Thymus (tissue), 14 donors: ENCODE measurements at places on chromosomes 16 and 17. TPM values are rescaled to one million over a fixed set of nuclear protein-coding genes. Genes with fewer than 3 reads are reported as not detected.

- DNase-seq = peak; percentile 21
Observed at GRCh38 chr17:45948881-45949624, 50.0 kb upstream of the STH start.

DNA sequence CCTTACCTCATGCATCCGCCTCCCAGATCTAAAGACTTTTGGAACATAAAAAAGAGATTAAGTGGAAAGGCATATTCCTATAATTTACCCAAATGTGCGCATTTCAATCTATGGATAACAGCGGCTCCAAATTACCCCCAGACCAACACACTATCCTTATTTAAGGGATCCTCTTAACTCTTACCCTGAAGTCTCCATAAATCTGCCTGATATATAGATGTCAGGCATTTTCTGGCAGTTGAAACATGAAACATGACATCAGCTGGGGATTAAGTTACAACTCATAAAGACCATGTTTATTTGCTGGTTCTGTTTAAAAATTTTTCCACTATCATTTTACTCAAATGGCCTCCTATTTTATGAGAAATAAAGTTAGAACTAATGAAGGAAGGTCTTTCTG, 478.5 kb upstream of the SALL1 start:
- no peak for DNase-seq

GRCh38 chr17:27669136-27669535, 38.1 kb downstream of the LGALS9 start:
- DNase-seq = no peak

- no peak for DNase-seq
Observed at GRCh38 chr17:36661047-36661666, 59.8 kb downstream of the MRM1 start.

DNA sequence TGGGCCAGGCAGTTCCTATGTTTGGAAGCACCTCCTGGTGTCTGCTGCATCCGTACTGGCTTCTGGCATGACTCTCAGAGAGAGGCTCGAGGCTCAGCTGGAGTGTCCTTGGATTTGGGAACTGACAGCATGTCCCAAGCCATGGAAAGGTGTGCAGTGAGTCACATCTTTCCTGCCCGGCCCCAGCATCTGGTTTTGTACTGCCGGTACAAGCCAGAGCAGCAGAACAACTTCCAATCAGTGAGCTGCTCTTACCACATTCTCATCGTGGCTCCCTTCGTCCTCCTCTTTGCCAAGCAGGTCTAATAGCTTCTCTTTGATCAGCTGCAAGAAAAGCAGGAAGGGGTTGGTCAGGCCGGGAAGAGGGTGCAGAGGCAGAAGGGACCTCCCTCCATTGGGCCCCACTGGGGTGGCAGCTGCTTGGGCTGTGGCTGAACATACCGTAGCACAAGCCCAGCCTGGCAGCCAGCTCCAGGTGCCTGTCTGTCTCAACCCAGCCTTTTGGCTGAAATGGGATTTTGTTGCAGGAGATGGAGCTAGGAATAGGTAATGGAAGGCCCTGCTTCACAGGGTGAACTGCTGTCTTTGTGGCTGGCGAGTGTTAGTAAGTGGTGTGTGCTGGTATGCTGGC, 24.2 kb downstream of the SPACA3 start:
- no peak for DNase-seq

DNA sequence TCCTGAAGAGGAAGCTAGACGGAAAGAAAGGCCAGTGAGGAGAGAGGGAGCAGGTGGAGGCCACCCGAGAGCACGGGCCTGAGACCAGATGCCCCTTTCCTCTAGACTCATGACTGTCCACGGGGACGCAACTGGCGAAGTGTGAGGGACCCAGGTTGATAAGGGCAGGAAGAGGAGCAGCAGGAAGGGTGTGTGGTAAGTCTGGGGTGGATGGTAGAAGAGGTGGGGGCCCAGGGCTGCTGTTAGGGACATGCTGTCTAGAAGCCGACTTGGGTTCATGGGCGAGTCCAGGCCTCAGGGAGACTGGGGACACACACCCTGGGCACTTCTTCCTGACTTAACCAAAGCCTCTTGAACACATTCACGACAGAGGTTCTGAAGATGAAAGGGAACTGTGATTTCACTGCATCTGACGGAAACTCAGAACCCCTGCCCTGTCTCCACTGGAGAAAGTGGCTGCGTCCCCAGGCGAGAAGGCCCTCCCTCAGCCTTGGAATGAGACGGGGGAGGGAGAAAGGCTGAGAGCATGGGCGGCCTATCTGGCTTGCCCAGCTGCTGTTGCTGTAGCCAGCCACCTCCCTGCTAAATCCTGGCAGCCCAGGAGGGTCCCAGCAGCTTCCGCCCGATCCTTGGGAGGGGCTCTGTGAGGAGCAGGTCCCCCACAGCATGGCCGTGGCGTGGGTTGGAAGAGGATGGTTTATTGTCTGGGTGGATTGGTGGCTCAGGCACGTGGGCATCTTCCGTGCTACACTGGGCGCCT, 6.0 kb downstream of the HIC1 start:
- no peak for DNase-seq

DNA sequence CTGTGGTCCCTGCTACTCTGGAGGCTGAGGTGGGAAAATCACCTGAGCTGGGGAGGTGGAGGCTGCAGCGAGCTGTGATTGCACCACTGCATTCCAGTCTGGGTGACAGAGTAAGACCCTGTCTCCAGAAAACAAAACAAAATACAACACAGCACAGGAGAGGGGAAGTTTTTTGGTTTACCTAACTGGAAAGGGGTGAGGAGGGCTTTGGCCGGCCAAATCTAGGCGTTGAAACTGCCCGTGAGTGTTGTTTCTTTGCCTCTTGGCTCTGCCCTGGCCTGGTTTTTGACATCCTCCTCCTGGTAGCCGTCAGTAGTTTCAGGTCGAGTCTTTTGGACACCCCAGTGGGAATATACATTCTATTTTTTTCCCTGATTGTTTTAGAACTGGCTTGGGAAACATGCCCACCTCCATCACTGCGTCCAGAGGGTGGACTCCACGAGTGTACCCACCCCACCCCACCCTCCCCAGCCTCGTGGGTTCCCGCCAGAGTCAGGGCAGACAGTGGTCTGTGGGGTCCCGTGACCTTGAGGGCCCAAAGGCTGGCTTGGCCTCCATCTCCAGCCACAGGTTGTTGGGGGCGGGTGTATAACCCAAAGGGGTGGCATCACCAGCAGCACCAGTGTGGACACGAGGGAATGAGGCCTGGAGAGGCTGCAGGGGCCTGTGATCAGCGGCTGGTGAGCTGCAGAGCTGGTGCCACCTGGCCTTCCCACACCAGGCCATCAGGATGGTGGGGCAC, 42.7 kb downstream of the NT5M start:
- DNase-seq = no peak

DNA sequence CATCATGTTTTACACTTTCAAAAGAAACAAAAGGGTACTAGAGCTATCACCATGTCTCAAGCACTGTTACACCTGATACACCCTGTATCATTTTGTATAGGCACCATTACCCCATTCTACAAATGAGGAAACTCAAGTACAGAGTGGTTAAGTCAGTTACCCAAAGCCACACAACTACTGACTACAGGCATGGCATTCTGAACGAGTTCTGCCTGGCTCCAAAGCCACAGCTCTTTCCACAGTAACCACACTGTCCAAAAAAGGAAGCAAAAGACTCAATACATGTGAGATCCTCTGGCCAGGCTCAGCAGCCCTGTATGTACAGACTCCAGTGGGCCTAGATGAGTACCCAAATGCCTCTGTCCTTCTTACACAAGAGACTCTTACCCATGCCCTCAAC, 4.7 kb downstream of the DYNC1LI2 start:
- no peak for DNase-seq

DNA sequence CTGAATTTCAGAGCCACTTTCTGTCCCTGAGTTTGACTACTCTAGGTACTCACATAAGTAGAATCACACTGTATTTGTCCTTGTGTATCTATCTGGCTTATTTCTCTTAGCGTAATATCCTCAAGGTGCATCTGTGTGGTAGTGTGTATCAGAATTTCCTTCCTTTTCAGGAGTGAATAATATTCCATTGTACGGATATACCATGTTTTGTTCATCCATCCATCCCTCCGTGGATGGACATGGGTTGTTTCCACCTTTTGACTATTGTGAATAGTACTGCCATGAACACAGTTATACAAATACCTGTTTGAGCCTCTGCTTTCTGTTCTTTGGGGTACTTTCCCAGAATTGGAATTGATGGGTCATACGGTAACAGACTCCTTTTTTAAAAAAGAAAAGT, 111.7 kb downstream of the PITPNC1 start:
- DNase-seq = no peak

DNA sequence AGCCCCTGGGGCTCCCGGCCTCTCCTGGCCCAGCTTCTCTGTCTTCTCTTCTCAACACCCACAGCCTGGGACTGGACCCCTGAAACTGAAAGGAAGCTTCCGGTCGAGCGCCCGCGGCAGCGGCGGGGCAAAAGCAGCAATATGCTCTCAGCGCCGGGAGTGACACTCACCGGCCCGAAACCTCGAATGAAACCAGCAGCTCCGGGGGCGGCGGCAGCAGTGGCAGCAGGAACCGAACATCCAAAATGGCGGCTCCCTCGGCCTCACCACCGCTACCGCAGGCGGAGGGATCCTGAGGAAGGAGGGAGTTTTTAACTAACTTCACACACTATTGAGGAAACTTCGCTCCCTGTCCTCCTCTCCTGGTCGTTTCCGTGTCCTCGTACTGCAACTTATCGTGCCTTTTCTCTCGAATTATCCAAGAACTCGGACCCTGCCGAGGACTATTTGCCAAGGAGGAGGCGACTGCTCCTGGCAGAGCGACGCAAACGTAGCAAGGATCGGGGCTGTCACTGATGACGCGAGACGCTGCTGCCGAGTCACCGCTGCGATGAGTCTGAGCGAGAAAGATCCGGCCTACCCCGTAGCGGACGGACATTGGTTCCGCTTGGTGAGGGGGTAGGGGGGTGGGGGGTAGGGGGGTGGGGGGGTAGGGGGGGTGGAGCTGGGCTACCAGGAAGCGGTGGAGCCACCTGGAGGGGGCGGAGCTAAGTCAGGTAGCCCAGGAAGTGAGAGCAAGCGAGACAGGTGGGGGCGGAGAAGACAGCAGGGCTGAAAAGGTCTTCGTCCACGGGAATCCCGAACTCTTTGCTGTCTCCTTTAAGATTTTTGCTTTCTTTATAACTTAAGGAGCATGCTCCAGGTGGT, at the start of gene AP1G1:
Gene AP1G1 (minus strand): TSS at position 242 of the 867 bp plus-strand sequence. CDS start 19,355 bp downstream, outside the sequence.
- peak; percentile 96 for DNase-seq

- DNase-seq = no peak
Observed at GRCh38 chr17:60086818-60087591, 8.3 kb upstream of the HEATR6 start.

DNA sequence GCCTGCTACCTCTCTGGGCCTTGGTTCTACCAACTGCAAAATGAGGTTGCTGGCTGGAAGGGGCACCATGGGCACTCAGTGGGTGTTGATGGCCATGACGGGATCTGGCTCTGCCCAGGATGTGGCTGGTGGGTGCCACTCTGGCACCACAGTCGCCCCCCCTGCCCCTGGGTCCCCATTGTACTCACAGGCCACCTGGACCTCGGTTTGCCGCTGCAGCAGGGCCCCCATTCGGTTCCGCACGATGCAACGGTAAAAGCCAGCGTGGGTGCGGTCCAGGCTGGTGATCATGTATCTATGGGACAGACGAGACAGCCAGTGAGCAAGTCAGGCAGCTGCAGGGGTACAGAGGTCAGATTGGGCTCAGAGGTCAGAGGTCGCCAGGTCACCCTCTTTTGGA, 160.1 kb upstream of the CDC42EP4 start:
- no peak for DNase-seq

Gene MMP25
- total RNA-seq = 0.80 TPM

Gene RPA1
- total RNA-seq = 33.9 TPM

Gene NHLRC4
- total RNA-seq = 5.5 TPM

Gene CLEC18C
- total RNA-seq = 0.05 TPM

Gene FSCN2
- 0.47 TPM for total RNA-seq

Gene SLC47A2
- total RNA-seq = not detected

Gene OR1A2
- not detected for total RNA-seq

Gene KRTAP4-7
- total RNA-seq = not detected

Gene TMEM98
- total RNA-seq = 4.6 TPM
